ENCODE measurements at places on chromosomes 4 and X.

- DNase-seq: no peak
These were observed 92.1 kb downstream of the AFF1 start for GRCh38 chr4:87026800-87027495.

- no peak for DNase-seq
These were observed 263.6 kb downstream of the PTTG2 start for GRCh38 chr4:38223782-38224236.

DNA sequence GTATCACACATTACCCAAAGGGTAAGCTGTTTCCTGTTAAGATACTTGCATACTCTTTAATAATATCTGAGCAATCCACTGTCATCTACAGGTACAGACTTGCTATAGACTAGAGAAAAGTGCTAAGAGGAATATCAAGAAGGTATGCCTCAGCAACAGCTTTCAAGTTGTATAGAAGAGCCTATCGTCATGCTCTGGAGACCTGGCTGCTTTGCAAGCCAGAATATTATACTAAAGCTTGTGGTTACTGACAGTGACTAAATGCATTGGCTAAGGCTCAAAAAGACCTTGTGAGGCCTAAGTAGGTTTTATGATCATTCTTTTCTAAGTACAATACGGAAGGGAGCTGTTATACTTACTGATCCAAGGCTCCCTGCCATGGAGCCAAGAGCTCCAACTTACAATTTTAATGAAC, 11.3 kb downstream of the LAMP2 start:
- DNase-seq: no peak

- no peak for DNase-seq
These were observed 32.6 kb downstream of the HMX1 start for GRCh38 chr4:8838961-8839431.
